Activated T-helper 9 cell treated with anti-CD3 and anti-CD28 coated beads, Interleukin-2, amount 50 U/mL, for 16 hours (primary cell): ENCODE measurements at places on chromosomes 1 and 21.

DNA sequence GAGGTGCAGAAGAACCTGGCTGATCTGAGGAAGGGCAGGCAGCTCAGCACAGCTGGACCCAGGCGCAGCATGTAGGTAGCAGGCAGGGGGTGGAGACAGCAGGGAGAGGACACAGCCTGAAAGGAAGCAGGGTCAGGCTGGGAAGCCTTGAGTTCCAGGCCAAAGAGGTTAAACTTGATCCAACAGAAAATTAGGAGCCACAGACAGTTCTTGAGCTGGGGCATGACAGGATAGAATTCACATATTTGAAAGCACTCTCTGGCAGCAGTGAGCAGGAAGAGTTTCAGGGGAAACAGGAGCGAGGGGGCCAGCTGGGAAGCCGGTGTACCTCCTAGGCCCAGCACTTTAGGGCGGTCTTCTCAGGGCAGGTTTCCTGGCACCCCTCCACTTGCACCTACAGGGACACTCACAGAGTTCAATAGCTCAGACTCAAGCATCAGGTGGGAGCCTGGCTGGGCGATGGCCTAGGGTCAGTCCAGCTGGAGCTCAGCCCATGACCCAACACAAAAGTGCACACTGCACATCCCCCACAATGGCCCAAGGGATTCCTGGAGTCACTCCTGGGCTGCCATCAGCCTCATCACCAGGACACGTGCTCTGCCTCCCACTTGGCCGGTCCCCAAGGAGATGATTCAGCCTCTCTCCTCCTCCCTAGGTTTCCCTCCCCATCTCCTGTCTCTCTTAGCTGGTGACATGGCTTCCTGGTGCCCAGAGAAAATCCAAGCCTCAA is 22.7 kb downstream of the MATN1 start:
- DNase-seq, result no peak

- DNase-seq, result no peak
Observed at GRCh38 chr1:228284148-228284495, 76.3 kb downstream of the OBSCN start.

GRCh38 chr21:16863908-16864307 is 648.9 kb upstream of the CXADR start:
- no peak for DNase-seq

- no peak for DNase-seq
Observed at GRCh38 chr1:171739656-171740055, 2.2 kb downstream of the VAMP4 start.

DNA sequence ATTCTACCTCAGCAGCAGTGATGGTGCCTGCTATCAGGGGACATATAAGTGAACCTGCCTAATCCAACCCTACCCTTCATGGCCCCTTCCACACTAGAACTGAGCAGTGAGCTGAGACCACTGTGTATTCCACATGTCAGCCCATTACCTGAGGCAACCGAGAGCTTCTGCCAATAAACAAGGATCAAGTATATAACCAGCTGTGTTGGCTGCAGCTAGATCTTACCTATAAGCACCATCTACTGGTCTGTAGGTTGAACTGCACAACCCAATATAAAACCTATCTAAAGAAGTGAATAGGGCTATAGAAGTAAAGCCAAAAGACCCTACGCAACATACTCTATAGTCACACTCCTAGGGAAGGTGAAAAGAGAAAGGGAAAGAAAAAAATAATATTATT is 376.9 kb downstream of the HHIPL2 start:
- no peak for DNase-seq

DNA sequence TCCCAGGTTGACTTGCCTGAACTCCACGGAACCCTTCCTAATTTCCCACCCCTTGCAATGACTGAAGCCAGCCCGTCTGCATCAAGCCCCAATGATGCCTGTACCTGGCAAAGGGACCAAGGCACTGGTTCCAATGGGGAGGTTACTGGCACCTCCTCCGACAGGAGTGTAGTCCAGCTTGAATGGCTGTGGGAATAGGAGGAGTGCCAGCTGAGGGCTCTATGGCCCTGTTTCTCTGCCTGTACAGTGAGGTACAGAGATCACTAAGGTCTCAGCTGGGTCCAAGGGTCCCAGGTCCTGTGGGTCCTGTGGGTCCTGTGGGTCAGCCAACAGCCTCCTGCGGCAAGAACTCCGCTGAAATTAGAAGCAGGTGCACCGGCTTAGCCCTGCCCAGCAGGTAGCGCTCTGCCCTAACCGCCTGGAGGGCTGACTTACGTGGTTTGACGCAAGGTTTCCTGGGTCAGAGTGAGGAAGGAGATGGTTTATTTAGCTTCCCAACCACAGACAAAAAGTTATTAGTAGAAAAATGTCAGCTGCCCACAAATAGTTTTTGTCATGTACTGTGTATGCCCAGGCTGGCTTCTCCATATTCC is 9.9 kb upstream of the SPRR4 start:
- no peak for DNase-seq

DNA sequence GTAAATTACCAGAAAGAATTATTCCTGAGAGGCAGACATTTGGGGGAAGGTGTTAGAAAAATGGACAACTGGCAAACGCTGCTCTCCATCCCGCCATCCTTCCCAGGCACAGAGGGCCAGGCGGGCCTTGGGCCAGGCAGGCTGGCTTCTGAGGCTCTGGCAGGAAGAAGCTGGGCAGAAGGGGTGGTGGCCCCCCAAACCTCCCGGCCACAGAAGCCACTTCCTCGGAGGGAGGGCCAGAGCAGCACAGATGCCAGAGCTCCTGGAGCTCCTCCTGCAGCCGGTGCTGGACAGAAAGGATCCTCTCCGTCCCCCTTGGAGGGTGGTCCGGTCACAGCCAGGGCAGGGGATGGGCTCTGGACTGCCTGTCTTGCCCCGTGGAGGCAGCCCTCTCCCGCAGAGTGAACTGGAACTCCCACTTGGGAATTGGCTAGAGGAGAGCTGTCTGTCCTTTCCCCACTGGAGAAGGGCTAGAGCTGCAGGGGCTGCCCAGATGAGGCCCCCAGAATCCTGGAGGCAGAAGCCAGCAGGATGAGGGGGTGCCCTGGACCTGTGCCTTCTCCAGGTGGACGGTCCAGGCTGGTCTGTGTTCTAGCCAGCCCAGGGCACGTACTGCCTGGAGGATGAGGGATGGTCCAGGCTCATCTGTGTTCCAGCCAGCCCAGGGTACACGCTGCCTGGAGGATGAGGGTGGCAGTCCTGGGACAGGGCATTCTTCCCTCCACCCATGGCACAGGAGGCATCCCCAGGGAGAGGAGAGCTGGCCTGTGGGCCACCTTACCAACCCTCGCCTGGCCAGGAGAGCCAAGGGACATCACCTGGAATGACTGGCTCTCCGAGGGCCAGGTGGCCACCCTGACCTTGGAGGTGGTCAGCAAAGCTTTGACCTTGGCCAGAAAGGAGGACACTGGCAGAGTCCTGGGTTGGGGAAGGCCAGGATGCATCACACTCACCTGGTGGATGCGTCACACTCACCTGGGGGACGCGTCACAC is 47.4 kb upstream of the ACTRT2 start:
- no peak for DNase-seq

DNA sequence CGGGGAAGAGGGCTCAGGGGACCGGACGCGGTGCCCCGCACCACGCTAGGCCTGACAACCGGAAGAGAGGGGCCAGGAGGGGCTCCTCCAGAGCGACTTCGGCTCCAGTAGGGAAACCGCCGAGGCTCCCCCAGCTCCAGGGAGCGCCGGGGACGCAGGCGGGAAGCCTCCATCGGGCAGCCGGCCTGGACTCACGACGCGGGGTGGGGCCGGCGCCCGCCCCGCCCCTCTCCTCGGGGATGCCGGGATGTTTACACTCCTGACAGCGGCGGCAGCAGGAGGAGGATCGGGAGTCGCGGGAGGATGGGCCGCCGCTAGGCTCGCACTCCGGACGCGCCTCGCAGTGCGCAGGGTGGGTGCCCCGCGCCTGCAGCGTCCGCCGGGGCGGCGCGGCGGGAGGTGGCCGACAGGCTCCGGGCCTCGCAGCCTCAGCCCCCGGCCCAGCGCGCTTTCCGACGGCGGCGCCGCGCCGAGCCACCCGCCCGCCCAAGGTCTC is at the start of gene NEK7:
Gene NEK7, plus strand, starts transcription at position 254 of the 496 bp plus-strand sequence. CDS start 75,583 bp downstream, outside the sequence.
- DNase-seq, result peak; percentile 53

GRCh38 chr1:167999877-168000276 is 63.0 kb upstream of the MPC2 start:
- no peak for DNase-seq

DNA sequence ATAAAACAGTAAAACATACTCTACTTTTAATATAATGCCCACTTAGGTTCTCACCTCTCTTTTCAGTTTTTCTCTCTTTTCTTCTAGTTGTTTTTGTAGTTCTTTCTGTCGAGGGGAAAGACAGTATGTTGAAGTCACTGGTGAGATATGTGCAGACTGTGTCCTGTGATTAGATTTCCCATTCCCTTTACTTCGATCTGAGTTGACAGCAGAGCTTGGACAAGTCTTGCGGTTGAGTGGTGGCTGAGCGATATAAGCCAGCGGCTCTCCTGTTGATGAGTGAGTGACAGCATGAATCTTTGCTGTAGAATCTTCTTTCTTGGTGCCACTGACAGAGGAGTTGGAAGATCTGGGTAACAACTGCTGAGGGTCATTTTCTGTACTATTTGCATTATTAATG is 6.0 kb downstream of the CCDC181 start:
- no peak for DNase-seq

GRCh38 chr1:5272325-5272724 is 617.9 kb downstream of the AJAP1 start:
- DNase-seq, result no peak

DNA sequence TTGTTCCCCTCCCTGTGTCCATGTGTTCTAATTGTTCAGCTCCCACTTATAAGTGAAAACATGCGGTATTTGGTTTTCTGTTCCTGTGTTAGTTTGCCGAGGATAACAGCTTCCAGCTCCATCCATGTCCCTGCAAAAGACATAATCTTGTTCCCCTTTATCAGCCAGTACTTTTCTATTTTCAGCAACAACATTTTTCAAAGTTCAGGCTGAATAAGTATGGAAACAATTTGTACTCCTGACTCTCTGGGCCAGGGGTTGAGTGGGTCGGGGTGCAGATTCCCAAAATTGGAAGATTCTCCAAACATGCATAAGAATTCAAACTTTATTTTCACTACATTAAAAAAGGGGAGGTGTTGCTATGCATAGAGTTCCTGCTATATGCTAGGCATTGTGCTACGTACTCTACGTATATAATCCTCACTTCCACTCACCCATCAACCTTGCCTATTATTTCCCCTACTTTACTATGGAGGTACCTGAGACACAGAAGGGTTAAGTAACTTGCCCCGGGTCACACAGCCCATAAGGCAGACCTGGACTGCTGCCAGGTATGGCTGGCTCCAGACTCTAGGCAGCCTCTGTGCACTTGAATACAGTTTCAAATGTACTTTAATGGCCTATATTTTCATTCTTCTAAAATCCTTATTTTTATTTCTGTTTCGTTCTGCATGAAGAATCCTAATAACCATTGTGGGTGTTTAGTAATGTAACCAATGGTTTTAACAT is 117.1 kb upstream of the C8B start:
- no peak for DNase-seq

- no peak for DNase-seq
Observed at GRCh38 chr1:1039145-1039910, 19.4 kb downstream of the AGRN start.

DNA sequence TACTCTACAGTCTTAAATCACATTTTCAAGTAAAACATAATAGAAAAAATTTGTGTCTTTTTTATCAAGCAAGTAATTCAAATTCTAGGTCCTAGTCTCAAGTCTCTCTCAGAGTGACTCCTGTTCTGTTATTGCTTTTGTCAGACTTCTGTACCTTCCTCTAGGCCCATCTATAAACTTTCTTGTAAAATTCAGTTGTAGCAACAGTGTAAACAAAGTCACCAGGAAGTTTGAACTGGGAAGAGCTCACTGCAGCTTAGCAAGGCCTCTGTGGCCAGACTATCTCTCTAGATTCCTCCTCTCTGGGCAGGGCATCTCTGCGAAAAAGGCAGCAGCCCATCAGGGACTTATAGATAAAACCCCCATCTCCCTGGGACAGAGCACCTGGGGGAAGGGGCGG is 13.5 kb upstream of the ZNF678 start:
- DNase-seq, result no peak

DNA sequence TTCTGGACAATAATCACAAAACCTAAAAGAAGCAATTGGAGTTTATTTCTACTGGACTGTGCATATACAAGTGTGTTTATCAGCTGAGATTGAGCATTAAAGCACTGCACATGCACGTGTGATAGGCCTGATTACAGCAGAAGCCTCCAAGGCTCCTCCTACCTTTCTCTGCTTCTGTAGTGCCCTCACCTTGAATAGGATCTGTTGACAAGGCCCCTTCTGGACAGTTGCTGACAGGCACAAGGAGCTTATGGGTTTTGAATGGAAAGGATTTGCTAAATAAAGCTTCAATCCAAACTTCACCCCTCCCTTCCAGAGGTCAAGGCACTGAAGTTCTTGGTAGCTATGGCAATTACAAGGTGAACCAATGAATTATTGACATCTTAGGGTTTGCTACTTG is 7.9 kb upstream of the SGIP1 start:
- no peak for DNase-seq

DNA sequence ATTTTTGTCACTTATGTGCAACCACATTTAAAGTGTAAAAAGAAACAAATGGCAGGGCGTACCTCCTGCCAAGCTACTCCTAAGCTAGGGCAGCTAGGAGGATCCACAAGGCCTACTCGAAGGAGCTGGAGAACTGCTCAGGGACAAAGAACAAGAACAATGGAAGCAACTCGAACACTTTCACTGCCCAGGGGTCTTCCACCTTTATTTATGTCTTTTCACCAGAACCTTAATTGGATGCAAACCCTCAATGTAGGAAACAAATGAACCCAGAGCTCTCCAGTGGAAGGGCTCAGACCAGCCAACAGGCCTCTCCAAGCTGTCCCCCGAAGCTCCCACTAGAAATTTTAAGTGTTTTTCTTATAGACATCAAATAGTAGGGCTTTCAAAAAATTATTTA is 39.9 kb downstream of the C1orf198 start:
- DNase-seq, result no peak

DNA sequence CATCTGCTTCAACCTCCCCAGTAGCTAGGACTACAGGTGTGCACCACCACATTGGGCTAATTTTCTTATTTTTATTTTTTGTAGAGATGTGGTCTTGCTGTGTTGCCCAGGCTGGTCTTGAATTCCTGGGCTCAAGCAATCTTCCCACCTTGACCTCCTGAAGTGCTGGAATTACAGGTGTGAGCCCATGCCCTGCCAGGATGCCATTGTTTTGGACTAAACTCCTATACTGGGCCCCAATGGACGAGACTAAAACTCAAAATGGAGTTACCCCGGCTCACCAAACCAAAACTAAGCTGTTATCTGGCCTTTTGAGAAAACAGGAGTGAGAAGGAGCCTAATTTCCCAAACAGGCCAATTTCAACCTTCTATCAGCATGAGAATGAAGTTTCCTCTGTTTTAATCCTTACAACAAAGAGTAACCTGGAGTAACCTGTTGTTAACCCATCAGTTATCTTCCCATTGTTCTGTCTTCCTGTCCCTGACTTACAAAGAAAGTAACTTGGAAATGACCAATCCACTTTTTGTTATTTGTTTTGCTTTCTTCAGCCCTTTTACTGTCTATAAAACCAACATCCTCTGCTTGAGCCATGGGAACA is 29.6 kb downstream of the DMRTA2 start:
- no peak for DNase-seq

- no peak for DNase-seq
Observed at GRCh38 chr1:18410407-18410806, 70.3 kb upstream of the KLHDC7A start.
